Mesenchymal stem cell (in vitro differentiated cells and primary cell): ENCODE measurements at places on chromosomes 3 and 15.

- H3K27ac ChIP-seq, result no peak overlapping the region
- DNase-seq, result no peak
- H3K4me1 ChIP-seq, result no peaks in the 10 kb centered on the region
Measured at GRCh38 chr3:17030438-17030837, 145.7 kb downstream of the PLCL2 start.

DNA sequence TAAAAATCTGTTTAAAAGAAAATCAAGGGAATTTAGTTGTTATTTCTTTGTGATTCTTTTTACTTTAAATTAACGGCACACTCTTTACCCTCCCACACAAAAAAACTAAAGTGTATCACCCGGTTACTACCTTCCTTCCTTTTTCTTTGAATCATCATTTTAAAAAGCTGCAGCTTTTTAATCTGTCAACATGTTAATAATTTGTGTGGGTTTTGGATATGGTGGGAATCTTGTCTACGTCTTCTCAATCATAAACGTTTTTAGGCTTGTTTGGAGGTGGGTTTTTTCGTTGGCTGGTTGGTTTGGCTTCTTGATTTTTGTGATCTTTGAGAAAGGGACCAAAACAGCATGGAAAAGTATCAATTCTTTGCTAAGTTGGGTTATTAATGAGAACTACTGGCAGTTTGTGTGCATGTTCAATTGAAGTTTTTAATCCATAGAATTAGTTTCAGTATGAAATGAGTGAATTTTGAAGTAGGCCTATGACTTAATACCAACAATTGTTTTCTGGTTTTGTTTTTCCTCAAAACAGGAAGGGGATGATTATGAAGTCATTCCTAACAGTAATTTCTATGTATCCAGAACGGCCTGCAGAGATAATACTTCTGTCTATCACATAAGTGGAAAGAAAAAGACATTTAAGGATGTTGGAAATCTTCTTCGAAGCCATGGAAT lies 4.5 kb downstream of the SMC4 start:
- peak; percentile 49 for DNase-seq
- H3K27me3 ChIP-seq, result no peaks in the 10 kb centered on the region
- H3K27ac ChIP-seq, result no peak overlapping the region
- no peaks in the 10 kb centered on the region for H3K4me1 ChIP-seq
- peak overlapping the region; percentile 91 for H3K4me3 ChIP-seq

DNA sequence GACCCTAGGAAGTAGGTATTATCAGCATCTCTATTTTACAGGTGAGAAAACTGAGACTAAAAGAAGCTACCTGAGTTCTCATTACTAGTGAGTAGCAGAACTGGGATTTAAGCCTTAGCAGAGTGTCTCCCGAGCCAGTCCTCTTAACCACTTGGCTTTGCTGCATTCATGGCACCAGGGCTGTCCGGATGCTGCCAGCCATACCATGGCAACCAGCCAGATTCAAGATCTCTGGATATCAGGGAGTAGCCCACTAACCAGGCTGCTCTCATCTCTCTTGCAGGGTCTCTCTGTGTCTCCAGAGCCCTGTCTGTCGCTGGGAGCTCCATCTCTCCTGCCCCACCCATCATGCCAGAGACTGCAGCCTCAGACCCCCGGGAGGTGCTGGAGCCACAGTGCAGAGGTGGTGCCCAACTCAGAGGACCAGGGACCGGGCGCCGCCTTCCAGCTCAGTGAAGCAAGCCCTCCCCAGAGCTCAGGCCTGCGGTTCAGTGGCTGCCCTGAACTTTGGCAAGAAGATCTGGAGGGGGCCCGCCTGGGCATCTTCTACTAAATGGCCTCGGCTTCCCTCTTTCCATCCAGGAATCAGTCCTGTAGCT lies 1.7 kb downstream of the MESP2 start:
- H3K4me1 ChIP-seq, result peaks cover 16% of the 10 kb centered on the region
- no peak overlapping the region for H3K27ac ChIP-seq

DNA sequence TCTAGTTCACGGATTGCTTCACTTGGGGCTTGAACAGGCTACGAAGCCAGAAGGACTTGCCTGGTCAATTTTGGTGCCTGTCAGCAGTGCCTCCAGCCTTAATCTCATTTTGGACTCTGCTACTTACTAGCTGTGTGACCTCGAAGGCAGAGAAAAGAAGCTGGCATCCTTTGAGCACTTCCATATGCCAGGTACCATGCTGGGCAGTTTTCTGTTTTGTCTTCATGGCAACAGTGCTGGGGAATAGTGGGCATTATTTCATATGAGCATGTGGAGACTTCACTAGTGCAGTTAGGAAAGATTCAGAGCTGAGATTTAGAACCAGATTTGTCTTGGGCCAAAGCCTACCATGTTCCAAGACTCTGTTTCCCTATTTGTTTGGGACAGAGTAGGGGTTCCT lies 92.2 kb downstream of the LRTM1 start:
- DNase-seq, result no peak
- no peaks in the 10 kb centered on the region for H3K27me3 ChIP-seq
- no peak overlapping the region for H3K27ac ChIP-seq
- H3K4me3 ChIP-seq, result no peak overlapping the region
- peaks cover 2% of the 10 kb centered on the region for H3K4me1 ChIP-seq

DNA sequence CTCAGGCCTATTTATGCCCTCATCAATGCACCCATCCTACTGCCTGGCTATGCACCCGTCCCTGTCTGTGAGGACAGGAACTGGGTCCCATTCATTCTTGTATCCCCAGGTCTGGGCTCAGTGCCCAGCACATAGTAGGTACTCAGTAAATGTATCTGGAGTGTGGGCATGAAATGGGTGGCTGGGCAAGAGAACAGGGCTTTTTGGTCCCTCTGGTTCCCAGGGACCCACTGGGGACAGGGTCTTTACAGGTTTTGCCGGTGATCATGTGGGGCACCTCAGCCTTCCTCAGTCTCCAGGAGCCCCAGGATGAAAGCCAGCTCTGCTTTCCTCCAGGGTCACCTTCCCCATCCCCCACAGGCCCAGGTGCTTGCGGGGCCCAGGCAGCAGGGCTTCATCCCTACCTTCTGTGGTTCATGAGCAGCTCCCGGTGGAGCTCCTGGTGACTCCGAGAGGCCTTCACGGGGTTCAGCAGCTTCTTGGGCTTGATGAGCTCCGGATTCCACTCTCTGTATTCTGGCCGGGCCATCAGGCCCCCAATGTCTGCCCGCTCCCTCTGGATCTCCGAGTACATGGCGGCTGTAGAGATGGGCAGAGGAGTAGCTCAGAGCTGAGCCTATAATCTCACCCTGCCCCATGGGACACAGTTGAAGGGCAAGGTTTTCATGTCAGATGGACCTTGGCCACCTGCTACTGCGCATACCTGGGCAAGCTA lies 7.7 kb downstream of the FAM107A start:
- peaks cover 3% of the 10 kb centered on the region for H3K4me1 ChIP-seq
- H3K4me3 ChIP-seq, result no peak overlapping the region
- no peak overlapping the region for H3K27ac ChIP-seq
- H3K36me3 ChIP-seq, result no peaks in the 10 kb centered on the region
- peaks cover 2% of the 10 kb centered on the region for H3K27me3 ChIP-seq

- peaks cover 7% of the 10 kb centered on the region for H3K4me1 ChIP-seq
- H3K27ac ChIP-seq, result no peak overlapping the region
Measured at GRCh38 chr3:13296662-13297061, 123.5 kb downstream of the NUP210 start.

- H3K4me3 ChIP-seq, result no peak overlapping the region
- DNase-seq, result no peak
- H3K27me3 ChIP-seq, result no peaks in the 10 kb centered on the region
- no peaks in the 10 kb centered on the region for H3K36me3 ChIP-seq
- no peak overlapping the region for H3K27ac ChIP-seq
Measured at GRCh38 chr15:68231102-68231818, 1.7 kb upstream of the CLN6 start.

DNA sequence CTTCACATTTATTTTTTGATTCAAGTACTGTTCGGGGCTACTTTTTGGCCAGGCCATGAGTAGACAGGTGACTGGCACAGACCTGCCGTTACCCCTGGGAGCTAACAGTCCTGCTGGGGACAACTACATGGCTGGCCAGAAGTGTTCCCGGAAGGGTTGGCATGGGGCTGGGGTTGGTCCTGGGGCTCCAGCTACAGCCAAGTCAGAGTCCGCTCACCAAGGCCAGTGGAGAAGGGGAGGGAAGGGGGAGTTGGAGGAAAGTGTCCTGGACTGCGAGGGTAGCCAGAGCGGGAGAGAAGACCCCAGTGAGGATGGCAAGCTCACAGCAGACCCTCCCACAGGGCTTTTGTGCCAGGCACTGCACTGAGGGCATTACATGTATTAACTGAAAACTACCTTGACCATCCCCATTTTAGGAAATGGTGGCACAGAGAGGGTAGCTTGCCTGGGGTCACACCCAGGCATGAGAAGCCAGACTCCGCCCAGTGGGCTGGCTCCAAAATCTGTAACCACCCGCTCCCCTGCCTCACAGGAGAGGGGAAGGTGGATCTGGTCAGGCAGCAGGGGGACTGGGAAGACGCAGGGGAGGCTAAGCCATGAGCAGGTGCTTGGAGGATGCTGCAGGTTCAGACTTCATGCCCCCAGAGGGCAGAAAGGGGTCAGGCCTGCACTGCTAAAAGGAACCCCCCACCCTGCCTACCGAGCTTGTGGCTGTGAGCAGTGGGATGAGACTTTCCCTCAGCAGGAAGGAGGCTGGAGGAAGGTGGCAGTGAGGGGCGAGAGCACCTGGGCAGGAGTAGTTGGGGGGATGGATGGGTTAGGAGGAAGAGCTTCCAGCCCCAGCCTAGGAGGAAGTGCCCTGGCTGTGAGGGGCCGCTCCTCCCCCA lies 38.3 kb upstream of the ESYT3 start:
- DNase-seq, result no peak
- H3K27me3 ChIP-seq, result no peaks in the 10 kb centered on the region
- H3K27ac ChIP-seq, result no peak overlapping the region
- no peak overlapping the region for H3K4me3 ChIP-seq

DNA sequence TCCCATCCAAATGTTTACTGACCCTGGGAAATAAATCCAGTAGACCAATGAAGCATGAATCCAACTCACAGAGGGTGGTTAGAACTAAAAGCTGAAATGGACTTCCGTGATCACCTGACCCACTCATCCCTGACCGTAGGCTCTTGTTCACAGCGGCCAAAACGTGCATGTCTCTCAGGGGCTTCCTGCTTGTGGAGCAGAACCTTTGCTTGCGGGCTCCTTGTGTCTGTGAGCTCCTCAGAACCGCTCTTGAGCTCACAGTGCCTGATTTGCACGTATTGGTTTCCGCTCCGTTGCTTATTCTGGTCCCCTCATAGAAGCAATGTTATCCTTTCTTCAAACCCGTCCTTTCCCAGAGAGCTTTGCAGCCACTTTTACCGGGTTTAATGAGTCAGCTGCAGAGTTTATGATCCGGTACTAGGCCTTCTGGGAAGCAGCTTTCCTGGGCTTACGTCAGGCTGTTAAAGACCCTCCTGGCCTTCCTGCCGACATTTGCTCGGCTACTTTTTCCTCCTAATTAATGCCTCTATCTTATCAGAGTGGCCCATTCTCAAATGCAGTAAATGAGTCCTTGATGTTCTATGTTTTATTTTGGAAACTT lies 35.4 kb downstream of the LIPC start:
- H3K27ac ChIP-seq, result peak overlapping the region; percentile 94
- no peaks in the 10 kb centered on the region for H3K27me3 ChIP-seq
- no peak overlapping the region for H3K4me3 ChIP-seq
- peaks cover 23% of the 10 kb centered on the region for H3K4me1 ChIP-seq
- no peaks in the 10 kb centered on the region for H3K36me3 ChIP-seq
- no peak for DNase-seq

- H3K4me1 ChIP-seq, result no peaks in the 10 kb centered on the region
- H3K4me3 ChIP-seq, result no peak overlapping the region
- H3K27ac ChIP-seq, result no peak overlapping the region
- H3K27me3 ChIP-seq, result peaks cover 8% of the 10 kb centered on the region
- H3K36me3 ChIP-seq, result no peaks in the 10 kb centered on the region
Measured at GRCh38 chr3:122014741-122015140, 7.3 kb downstream of the ILDR1 start.

DNA sequence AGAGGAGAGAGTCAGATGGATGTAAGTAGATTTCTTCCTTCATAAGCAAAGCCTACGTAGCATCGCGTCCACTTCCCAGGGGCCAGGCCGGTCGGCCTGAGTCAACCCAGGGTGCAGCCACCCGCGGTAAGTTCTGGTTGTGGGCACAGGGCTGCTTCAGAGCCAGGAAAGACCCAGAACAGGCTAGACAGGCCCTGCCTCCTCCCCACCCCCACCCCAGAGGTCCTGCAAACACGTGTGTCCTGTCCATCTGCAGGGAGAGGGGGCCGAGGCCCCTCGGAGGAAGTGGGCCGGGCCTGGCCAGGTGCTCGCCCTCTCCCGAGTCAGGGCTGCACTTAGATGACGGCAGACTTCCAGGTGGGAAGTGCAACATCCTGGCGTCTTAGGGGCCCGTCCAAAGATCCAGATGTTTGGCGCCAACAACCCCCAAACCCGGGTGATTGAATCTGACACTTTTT lies 100.8 kb upstream of the ALDH1A3 start:
- H3K36me3 ChIP-seq, result no peaks in the 10 kb centered on the region
- H3K27ac ChIP-seq, result no peak overlapping the region
- H3K27me3 ChIP-seq, result no peaks in the 10 kb centered on the region
- no peak for DNase-seq

- H3K36me3 ChIP-seq, result no peaks in the 10 kb centered on the region
- H3K4me3 ChIP-seq, result no peak overlapping the region
- H3K4me1 ChIP-seq, result peaks cover 3% of the 10 kb centered on the region
- peak; percentile 79 for DNase-seq
- no peaks in the 10 kb centered on the region for H3K27me3 ChIP-seq
Measured at GRCh38 chr3:33791477-33792166, 6.8 kb upstream of the PDCD6IP start.

DNA sequence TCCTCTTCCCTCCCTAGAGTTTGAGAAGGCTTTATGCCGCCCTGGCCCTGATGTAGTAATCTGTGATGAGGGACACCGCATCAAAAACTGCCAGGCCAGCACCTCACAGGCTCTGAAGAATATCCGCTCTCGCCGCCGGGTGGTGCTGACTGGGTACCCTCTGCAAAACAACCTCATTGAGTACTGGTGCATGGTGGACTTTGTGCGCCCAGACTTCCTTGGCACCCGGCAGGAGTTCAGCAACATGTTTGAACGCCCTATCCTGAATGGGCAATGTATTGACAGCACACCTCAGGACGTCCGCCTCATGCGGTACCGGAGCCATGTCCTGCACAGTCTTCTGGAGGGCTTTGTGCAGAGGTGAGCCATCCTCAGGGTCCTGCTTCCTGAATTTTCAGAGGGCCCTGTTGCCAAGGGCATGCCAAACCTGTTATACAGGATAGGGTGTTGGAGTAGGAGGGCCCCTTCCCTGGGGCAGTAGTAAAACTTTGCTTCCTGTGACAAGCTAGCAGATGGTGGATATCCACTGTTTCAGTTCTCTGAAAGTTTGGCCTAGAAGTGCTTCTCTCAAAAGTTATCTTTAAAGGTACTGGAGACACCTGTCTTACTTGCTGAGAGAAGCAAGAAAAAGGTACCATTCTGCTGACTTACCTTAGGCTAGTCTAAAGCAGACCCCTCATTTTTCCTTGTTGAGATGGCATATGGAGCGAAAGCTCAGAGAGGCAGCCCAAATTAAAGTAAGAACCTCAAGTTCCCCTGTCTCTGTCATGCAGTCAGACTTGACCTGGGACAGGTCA lies 33.7 kb upstream of the TEX264 start:
- no peak overlapping the region for H3K4me3 ChIP-seq
- H3K27me3 ChIP-seq, result no peaks in the 10 kb centered on the region
- no peak overlapping the region for H3K27ac ChIP-seq
- no peaks in the 10 kb centered on the region for H3K4me1 ChIP-seq
- no peak for DNase-seq
